CD4-positive, alpha-beta memory T cell (primary cell): ENCODE measurements at places on chromosomes 6 and 20.

DNA sequence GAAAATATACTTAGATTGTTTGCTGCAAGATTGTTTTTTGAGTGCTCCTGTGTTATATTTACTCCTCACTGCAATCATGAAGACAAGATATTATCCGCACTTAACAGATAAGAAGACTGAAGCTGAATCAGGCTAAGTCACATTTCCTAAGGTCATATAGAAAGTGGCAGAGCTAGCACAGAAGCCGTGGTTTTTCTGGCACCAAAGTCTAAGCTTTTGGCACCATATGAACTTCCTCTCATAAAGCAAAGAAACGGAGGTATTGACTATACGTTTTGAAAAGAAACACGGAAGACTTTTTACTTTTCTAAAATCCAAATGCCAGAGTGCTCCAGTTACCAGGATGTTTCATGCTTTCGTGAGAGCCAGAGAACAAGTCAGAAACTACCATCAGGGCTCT lies 9.3 kb upstream of the DTD1 start:
- no peak for DNase-seq

DNA sequence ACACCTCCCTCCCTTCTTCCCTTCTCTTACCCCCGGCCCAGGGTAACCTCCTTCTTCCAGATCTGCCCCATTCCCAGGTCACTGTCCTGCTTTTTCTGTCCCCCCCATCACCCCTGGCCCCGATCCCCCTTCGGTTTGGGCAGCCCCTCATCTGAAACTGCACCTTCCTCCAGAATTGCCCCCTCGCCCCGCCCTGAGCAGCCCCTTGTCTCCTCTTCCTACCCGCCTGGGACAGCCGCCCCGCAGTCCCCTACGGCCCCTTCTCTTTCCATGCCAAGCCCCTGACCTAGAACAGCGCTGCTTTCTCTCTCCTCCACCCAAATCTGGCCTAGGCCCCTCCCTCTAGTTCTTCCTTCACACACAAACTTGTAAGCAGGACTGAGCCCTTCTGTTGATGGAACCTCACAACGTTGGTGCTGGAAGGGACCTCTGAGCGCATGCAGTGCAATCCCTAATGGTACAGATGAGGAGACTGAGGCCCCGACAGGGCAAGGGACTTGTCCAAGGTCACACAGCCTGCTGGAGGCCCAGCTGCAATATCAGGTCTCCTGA lies 630 bp downstream of the PPP2R5D start:
- peak; percentile 22 for DNase-seq

DNA sequence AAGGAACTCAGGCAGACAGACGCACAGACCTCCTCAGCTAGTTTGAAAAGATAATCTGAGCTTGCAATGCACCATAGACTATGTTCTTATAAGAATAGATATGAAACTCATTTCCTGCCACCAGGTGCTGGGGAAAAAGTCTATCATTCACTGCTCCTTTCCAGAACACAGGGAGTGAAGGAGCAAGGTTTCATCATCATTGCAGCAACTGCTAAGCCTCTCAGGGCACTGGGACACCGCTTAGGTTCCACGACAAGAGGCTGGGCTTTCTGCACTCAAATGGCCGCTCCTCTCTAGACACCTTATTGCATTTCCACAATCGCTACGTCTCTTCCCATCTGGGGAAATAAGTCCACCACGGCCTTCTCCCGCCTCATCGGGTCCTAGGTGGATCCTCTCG lies 418.5 kb upstream of the JARID2 start:
- no peak for DNase-seq

DNA sequence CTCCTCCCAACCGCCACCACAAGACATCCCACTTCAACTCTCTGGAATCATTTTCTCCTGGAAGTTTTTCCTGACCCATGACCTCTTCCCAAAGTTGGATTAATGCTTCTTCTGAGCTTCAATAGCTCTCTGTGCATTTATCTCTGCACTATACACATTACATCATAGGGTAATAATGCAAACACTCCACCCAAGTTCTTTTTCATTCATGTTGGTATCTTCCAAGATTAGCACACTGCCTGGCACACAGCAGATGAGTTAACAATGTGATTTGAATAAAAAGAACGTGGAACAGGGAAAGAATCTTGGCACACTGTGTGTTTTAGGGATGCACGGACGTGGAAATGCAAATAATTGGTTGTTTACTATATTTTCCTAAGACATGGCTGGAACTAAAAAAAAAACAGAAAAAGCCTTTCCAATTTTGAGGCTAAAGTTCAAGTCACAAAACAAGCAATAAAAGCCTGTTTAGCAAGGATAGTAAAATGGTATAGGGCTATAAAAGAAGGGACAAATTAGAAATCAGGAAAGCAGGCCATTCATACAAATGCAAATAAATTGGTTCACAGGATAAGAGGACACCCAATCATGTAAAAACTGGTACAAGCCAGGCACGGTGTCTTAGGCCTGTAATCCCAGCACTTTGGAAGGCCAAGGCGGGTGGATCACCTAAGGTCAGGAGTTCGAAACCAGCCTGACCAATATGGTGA lies 1.6 kb upstream of the FAM135A start:
- DNase-seq = no peak

DNA sequence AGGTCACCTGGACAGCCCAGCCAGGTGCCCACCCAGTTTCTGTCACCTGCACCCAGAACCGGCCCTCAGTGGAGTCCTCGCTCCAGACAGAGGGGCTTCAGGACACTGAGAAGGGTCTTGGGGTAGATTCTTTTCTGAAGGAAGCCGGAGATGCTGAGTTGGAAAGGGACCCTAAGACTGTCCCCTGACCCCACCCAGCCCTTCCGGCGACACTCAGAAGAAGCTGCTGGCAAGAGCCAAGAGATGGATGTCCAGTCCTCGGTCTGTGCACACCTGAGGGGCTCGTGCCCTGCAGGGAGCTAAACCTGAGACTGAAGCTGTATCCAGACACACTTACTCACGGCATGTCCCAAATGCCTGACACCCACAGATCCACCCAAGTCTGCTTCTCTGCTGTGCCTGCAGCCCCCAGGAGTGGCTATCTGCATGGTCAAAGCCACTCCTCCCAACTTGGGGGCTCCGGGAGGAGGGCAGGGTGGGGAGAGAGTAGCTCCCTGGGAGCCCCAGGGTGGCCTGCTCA lies 20.2 kb downstream of the NTSR1 start:
- no peak for DNase-seq

DNA sequence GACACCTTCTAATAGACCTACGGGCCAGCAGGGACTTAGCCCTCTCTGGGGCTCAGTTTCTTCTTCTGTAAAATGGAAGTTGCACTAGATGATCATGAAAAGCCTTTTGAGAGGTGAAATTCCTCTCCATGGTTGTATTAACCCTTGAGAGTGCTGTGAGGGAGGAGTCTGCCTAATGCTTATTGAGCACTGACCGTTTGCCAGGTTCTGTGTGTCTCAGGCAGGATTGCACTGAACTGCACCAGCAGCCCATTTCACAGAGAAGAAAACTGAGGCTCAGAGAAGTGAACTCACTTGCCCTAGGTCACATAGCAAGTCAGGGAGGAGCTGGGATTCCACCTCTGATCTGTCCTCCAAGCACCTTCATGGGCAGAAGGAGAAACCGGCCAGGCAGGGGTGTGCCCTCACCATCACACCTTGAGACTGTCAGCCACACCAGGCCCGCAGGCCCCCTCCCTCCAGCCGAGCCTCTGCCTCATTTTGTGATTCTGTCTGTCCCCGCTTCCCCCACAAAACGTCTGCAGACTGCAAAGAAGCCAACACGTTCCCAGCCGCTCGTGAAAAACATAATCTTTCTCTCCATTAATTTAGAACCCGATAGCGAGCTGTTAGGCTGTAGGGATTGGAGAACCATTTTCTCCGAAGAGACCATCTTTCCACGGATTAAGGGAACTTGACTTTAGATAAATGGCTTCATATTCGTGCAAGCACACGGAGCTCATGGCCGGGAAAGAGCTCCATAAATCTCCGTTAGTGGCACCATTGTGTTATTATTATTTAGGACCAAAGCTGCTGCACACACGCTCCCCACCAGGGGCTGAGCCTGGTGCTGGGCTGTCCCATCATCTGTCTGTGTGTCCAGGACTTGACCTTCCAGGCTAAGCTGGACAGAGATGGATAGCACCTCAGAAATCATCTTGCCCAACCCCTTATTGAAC lies 46.0 kb downstream of the KIAA1755 start:
- DNase-seq = no peak

GRCh38 chr6:41846666-41847237 lies 48.4 kb downstream of the USP49 start:
- DNase-seq = peak; percentile 53

DNA sequence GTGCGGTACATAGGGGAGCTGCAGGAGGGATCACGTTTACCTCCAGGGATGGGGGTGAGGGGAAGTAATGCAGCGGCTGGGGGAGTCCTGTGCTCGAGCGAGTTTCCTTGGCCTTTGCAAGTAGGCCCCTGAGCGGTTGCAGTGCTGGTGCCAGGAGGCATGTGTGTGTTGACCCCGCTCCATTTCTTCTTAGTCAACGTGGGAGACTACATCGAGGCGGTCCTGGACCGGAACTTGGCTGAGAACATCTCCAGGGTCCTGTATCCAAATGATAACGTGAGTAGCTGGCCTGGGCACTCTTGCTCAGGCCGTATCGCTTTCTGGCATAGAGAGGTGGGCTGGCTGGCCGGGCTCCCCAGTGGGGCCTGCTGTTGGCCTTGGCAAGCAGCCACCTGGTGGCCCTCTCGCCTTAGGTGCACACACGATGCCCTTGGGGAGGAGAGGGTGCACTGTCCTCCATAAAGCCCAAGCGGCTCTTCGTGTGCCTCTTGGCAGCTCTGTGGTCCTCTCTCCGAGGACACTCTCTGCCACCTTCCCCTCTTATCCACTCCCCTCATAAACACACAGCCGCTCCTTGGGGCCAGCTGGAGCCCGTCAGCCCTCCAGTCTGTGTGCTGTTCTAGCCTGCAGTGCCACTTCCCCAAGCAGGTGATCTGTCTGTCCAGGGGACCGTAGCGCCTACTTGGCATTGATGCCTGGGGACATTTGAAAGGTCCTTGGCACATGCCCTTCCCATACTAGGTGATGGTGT lies 29.3 kb downstream of the PYGB start:
- no peak for DNase-seq

- DNase-seq = no peak
Observed at GRCh38 chr6:151275566-151275965, 35.8 kb downstream of the AKAP12 start.

GRCh38 chr6:24721461-24722215 lies 2.7 kb upstream of the C6orf62 start:
- no peak for DNase-seq

DNA sequence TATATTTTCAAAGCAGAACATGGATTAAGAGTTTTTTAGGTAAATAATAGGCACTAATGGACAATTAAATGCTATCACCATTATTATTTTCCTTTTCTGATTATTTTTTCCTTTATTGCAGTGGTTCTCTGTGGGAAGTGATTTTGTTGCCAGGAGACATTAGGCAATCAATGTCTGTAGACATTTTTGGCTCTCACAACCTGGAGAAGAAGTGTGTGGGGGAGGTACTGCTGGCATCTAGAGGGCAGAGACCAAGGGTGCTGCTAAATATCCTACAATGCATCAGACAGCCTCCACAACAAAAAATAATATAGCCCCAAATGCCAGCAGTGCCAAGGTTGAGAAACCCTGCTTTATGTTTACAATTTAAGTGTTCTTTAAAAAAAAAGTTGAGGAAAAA lies 8.3 kb downstream of the IFNGR1 start:
- DNase-seq = no peak

DNA sequence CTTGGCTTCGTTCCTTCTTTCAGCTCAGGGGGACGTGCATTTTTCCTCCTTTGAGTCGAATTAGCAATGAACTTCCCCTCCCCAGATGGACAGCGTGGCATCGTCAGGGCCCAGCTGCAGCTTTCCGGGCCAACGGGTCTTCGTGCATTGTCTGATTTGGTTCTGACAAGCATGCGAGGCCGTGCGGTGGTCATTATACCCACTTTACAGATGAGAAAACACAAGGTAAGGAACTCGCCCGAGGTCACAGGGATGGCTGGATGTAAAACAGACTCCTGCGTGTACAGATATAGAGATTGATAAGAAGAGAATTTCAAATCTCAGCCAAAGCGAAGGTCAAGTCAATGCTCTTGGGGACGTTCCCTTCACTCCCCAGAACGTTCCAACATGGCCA lies 187.6 kb upstream of the SULF2 start:
- no peak for DNase-seq

DNA sequence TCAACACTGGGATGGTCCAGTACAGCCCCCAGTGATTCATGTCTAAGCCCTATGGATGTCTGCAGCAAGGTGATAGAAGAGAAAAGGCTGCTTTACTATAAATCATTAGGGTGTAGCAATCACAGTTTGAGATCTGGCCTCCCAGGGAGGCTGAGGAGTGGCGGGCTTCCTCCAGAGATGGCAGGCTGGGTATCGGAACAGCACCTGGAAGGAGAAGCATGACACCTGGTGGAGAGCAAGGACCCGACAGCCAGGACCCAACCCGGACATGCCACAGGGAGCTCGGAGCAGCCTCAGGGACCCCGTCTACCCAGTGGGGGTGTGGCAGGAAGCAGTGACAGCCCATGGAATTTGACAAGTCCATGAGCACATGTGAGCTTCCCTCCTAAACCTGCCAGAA lies 114.8 kb upstream of the CD93 start:
- no peak for DNase-seq

DNA sequence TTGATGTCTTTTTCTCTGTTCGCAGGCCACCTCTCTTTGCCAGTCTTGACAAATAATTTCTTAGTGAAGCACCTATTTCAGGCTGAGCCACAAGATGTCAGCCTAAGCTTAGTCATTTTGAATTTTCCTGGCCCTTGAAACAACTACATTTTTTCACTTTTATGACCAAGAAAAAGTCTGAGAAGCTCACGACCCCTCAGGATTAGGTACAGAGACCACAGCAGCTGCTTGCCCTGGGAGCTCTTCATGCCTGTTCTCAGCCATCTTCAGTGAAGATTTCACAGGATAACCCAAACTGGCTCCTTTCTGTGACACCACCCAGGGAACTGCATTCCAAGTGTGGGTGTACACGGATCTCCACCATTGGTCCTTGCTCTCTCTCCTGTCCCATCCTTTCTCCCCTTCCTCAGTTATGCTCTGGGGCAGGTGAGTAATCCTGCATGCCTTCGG lies 38.4 kb upstream of the SPTLC3 start:
- no peak for DNase-seq

DNA sequence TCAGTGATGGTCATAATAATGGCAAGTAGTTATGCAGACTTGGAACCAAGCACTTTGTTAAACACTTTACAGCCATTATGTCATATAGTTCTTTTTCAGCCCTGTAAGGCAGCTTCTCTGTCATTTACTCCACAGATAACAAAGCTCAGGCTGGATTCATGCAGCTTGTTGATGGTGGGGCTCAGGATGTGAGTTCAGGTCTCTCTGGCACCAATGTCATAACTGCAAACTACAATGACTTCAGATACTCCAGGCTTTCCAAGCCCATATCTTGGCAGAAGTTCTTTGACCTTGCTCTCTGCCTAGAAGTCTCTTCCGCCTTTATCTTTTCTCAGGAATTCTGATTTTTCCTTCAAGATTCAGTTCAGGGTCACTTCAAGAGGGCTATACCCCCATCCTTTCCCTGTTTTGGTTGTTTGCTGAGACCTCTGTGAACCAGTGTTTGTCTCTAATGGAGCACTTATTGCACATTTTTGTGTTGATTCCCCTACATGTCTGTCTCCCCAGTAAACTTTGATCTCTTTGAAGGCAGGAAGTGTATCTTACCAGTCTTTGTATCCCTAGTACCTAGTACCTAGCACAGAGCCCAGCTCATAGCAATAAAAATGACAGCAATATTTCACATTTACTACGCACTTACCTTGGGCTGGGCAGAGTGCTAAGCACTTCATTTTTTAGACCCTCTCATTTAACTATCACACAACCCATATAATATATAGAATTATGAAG lies 19.7 kb upstream of the EFHC1 start:
- no peak for DNase-seq

- no peak for DNase-seq
Observed at GRCh38 chr6:160146454-160147145, 25.0 kb downstream of the SLC22A1 start.

GRCh38 chr6:71665931-71666330 lies 220.4 kb upstream of the RIMS1 start:
- no peak for DNase-seq
